Stimulated activated CD4-positive, alpha-beta T cell treated with anti-CD3 and anti-CD28 coated beads, Interleukin-4, amount 100 ng/mL, for 4 hours (primary cell): ENCODE measurements at places on chromosomes 3 and 15.

DNA sequence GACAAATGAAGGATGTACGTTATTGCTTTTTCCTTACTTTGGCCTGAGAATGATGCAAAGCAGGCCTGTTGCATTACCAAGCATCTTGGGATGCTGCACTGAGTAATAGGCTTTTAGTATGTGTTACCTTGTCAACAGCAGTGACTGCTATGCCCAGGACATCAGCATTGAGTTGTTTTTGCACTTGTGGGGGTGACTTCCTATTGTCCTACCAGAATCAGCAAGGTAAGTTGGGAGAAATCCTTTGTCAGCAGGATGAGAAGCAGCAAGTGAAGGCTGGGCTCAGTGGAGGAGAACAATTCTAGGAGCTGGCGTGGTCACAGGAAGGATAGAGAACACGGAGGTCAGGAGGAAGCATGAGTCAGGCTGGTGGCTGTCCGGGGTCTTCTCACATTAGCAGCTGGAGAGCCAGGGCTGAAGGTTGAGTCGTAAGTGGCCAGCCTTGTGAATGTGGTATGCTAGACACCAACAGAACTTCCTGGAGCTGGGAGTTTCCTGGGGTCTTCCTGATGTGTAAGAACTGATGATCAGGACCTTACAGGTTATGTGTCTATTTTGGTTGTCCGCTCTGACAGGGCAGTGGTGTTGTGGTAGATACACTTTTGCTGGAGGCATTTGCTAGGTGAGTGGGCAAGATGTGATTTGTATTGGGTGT lies 142.7 kb downstream of the FNDC3B start:
- no peak for DNase-seq

- DNase-seq = no peak
Measured at GRCh38 chr3:18007980-18008379, 265.5 kb upstream of the TBC1D5 start.

GRCh38 chr15:77746254-77747174 lies 113.8 kb upstream of the LINGO1 start:
- no peak for DNase-seq

DNA sequence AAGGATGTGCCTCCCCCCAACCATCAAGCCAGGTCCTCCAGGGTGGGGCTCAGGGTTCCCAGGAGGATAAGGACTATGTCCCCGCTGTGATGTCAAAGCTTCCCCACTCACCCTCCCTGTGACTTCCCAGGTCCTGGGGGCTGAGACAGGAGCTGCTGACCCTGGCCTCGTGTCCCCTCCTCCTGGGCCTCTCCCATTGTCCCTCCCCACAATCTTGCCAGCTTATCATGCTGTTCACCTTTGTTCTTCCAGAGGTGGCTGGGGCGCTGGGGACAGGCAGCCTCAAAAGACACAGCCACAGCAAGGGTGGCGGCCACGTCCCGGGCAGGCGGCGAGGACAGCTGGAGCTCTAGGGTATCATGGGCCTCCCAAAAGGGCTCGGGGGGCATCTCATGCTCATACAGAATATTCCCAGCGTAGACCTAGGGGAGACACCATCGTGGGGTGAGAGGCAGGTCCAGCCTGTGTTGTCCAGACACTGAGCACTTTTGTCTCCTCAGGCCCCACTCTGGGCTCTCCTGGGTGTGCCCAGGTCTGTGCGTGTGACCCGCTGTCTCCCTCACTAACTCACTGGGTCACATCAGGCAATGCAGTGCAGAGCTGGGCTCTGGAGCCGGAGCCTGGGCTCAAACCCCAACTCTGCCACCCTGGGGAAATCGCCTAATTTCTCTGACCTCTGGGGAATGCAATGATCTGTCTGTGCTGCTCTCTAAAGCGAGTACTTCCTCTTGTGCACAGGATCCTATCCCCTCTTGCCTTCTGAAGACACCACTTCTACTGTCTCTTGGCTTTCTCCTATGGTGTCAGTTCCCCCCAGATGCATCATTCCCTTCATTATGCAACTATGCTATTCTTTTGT lies 30.0 kb downstream of the SNX33 start:
- DNase-seq = no peak

DNA sequence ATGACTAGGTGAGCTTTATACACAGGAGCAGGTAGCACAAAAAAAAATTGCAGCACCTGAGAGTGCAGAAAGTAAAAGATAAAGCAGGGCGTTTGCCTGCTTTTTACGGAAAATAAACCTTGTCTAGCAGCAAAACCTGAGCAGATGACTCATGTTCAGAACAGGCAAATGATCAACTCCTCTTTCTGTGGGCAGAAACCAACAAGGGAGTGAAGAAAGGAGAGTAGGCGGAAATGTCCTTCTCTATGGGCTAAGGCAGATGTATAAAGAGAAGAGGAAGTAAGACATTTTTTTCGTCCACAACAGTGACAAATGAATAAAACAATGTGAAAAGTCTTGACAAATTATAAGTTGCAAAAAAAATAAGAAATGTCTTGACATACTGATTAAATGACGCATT lies 24.5 kb upstream of the GMNC start:
- no peak for DNase-seq
